ENCODE measurements at places on chromosomes 1 and 21.

GRCh38 chr1:89179343-89179742, 3.5 kb upstream of the GBP7 start:
- DNase-seq = no peak

GRCh38 chr1:171446386-171446785, 38.9 kb upstream of the PRRC2C start:
- no peak for DNase-seq

DNA sequence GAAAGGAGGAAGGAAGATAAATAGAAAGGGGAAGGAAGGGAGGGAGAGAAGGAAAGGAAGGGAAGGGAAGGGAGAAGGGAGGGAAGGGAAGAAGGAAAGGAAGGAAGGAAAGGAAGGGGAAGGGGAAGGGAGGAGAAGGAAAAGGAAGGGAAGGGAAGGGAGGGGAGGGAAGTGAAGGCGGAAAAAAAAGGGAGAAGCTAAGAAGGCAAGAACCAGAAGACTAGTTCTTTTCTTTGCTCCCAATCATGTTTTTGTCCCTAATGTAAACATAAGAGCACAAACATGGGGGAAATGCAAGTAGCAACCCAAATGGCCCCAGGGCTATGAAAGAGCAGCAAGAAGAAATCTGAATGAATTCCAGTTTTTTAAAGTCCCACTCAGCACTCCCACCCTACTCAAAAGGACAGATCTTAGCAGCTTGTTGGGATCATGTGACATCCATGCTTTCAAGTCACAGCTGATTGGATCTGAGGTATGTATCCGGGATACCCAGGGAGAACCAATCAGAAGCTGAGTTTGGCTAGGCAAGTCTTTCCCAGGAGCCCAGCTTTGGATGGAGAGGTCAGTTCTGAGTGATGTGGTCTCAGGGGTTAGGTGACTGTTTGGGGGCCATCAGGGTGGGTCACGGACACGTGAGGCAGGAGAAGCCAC, 24.2 kb upstream of the FHAD1 start:
- DNase-seq = no peak

DNA sequence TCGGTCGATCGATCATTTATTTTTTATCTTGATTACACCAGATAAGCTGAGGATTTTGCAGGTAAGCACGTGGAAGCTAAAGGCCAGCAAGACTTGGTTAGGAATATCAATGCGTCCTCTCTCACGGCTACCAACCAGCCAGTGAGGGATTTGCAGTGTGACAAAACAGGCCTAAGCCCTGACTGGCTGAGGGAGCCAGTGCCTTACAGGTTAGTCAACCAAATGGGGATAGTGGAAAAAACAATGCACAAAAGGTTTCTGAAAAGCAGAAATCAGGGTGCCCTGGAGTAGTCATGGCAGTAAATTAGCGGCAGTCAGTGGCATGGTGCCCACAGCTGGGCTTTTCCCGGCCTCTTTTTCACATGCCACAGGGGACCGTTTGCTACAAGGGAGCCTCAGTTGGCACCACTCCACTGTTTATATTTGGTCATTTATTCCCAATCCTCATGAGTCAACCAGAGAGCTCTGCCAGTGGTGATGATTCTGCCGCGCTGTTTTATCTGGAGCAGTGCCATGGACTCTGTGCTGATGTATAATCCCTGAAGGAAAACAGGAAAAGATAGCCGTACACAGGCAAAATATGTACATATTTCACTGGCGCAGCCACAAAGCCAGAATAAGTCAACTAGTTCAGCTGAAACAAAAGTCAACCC, 167.6 kb downstream of the RHOU start:
- no peak for DNase-seq

DNA sequence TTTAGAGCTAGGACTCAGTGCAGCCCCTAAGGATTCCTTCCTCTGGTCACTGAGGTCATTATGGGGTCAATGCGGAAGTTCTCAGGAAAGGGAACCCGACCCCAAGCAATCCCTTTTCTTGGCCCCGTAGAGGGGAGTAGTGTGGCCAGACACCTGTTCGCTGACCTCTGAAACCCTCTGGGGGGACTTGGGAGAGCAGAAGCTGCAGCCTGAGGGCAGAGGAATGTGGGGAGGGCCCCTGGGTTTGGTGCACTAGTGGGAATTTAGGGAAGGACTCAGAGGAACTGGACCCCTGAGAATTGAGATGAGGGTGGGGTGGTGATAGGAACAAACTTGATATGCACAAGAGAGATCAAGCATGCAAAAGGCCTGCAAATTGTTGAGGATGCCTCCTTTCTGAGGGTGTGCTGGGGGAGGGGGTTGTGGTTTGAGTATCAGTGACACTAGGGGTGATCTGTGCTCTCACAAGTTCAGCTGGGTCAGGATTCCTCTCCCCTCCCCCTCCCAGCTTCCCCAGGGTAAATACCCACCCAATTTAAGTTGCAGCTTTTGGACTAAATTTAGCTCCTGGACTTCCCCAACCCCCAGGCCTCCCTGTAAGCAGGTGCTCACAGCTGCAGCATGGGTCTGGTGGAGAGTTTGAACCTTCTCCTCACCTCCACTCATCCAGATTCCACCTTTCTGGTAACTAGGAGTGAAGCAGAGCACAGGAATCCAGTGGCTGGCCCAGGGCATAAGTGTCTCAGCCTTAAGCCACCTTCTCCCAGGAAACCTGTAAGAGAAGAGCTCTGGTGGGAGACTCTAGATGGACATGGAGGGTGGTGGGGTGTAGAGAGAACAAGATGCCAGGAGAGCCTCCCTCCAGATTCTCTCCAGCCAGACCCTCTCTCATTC, 13.5 kb downstream of the ADAMTSL4 start:
- DNase-seq = peak; percentile 73

- no peak for DNase-seq
These were observed 56.6 kb upstream of the CR2 start for GRCh38 chr1:207397525-207397926.

DNA sequence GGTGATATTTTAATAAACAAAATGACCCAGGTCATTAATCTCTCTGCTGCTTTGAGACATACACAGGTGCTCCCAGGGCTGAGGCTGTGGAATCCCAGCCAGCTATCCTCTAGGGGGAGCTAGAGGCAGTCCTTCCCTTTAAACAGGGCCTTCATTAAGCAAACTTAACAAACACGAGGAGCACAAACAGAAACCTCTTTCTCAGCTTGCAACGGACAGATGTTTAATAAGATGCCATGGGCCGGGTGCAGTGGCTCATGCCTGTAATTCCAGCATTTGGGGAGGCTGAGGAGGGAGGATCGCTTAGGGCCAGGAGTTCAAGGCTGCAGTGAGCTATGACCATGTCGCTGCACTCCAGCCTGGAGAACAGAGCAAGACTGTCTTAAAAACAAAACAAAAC, 106.7 kb downstream of the HIVEP3 start:
- DNase-seq = peak; percentile 68

GRCh38 chr1:101566883-101567538, 330.2 kb downstream of the S1PR1 start:
- no peak for DNase-seq

- no peak for DNase-seq
These were observed 46.0 kb upstream of the MACF1 start for GRCh38 chr1:39158327-39159086.

- no peak for DNase-seq
These were observed 41.4 kb downstream of the HMGB4 start for GRCh38 chr1:33905241-33905640.

DNA sequence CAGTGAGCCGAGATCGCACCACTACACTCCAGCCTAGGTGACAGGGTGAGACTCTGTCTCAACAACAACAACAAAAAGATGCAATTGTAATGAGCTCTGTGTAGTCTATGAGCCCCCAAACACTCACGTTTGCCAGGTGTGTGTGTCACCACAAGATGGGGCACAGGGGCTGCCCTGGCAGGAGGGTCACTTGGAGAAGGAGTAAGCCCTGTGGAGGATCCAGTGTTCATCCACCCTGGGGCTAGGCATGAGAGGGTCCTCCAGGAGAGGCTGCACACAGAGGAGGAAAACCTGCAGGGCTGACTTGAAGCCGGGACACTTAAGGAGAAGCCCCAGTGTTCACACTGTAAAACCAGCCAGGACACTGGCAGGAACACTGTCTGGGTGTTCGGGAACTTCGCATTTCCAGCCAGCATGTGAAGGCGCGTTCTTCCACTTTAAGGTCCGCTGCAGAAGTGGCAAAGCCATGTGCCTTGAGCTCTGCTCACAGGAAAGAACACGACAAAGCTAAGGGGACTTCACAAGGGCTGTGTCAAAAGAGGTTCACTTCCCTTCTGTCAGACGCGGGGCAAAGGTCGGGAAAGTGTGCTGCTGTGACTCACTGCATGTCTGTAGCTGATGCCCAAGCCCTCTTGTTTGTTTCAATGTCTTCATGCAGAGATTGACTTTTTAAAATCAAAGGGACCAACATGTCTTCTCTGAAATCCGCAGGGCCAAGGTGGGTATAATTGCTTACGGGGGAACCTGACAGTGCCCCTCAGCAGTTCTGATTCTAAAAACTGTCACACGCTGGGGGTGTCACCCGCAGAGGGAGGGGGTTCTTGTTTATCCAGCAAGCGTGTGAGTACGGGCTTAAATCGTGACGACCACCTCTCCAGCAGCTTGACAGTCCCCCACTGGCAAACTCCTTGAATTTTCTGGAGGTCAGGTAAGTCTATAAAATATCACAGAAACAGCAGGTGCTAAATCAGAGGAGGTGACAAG, 102.8 kb downstream of the RIPK4 start:
- no peak for DNase-seq

DNA sequence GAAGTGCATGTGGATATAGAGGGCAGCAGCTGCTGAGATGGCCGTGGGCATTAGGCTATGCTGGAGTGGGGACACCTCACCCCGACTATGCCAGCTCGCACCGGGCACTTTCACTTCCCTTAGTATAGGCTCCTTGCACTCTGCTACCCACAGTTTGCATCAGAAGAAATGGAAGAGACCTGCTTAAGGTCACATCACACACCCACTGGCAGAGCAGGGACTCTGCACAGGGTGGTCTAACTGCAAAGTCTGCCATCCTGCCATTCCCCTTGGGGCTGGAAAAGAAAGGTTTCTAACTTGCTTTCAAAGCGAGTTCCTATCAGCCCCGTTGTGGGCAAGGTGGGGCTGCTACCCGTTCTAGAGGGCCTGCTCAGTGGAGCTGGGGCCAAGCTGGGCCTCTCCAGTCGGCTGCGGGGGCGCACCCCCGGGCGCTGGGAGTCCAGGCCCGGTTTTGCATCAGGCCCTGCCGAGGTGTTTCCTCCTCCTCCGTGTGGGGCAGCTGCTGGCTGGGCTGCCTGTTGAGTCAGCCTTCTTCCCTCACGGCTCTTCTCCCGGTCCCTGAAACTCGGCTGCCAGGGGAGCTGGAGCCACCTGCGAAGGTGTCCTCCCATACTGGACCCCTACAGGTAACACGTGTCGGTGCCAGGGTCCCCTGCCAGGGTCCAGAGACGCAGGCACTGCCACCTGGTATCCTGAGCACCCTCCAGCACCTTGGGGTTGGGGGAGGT, at the start of gene SYTL1:
Gene SYTL1 (plus strand): TSS at position 498 of the 728 bp plus-strand sequence. CDS start 3,313 bp downstream, outside the sequence.
- DNase-seq = peak; percentile 68

DNA sequence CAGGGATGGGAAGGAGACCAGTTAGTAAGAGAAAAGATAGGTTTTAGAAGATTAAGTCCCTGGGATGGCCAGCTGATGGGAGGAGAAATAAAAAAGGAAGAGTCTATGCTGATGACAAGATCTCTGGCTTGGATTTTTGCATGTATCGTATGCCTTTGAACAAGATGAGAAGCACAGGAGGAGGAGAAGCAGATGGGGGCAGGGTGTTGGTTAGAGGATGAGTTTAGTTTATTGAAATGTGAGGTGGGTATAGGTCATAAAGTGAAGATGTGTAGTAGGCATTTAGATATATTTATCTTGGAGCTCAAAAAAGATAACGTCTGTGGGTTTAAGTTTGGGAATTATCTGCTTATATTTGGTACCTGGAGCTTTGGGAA, 1.4 kb downstream of the TIPRL start:
- no peak for DNase-seq

DNA sequence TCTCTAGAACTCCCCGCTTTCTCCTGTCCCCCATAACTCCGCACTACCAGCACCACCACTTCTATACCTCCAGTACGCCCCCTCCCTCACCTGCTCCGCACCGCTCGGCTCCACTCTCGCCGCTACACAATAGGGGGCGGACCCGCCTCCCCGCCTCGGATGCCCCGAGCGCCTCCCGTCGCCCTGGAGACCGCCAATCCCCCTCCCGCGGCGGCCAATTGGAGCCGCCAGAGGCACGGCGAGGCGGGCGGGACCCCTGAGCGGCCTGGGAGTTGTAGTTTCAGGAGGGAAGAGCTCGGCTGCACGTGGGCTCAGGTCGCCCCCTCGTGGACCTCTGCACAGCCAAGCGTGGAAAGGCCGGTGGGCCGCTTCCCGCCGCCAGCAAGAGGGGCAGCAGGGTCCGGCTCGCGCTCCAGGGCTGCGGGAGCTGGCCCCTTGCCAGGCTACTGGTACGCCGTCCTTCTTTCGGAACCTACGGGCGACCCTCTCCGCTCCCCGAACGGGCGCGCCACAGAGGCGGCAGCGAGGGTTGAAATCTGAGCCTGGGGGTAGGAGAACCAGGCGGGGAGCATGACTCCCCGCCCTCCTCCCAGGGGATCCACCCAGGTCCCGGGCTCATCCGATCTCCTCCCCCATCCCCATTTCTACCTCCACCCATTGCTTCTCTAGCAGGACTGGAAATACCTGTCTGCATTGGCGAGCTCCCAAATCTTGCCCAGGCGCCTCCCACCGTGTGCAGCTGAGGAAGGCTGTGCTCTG, at the start of gene IGSF9:
Gene IGSF9 (minus strand): TSS at position 131 of the 759 bp plus-strand sequence. CDS start 2,159 bp downstream, outside the sequence.
- DNase-seq = peak; percentile 89

- DNase-seq = no peak
These were observed 66.6 kb downstream of the TPR start for GRCh38 chr1:186308264-186309060.
